ENCODE measurements at places on chromosomes 7 and 10. TPM values are rescaled to one million over a fixed set of nuclear protein-coding genes. Genes with fewer than 3 reads are reported as not detected.

The NUTM2D gene
- 11.8 TPM for total RNA-seq

GRCh38 chr10:64515970-64516699, 994.9 kb downstream of the REEP3 start:
- no peak for DNase-seq

DNA sequence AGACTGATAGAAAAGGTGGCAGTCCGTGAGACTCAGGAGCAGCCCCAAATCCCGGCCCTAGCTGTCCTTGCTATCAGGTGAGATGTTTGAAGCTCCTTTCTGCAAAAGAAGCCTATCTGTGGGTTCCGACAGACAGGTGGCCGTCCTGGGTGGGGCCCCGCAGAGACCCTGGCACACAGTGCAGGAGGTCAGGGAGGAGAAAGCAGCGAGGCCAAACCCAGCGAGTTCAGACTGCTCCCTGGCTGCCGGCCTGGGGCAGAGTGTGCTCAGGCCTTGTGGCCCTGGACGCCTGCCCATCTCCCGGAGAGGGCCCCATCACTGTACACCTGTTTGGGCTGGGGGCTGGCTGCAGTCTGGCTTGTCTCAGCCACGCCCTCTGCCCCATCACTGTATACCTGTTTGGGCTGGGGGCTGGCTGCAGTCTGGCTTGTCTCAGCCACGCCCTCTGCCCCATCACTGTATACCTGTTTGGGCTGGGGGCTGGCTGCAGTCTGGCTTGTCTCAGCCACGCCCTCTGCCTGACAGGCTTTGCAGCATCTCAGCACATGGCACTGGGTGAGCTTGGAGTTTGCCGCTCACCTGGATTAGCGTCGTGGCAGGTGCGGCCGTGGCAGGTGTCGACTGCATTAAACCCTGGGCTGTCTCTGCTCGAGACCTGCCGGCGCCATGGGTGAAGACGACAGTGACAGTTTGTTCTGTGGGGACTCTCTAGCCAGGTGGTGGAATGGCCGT, 11.8 kb upstream of the PRKAR1B start:
- no peak for DNase-seq

The GJD4 gene
- not detected for total RNA-seq

DNA sequence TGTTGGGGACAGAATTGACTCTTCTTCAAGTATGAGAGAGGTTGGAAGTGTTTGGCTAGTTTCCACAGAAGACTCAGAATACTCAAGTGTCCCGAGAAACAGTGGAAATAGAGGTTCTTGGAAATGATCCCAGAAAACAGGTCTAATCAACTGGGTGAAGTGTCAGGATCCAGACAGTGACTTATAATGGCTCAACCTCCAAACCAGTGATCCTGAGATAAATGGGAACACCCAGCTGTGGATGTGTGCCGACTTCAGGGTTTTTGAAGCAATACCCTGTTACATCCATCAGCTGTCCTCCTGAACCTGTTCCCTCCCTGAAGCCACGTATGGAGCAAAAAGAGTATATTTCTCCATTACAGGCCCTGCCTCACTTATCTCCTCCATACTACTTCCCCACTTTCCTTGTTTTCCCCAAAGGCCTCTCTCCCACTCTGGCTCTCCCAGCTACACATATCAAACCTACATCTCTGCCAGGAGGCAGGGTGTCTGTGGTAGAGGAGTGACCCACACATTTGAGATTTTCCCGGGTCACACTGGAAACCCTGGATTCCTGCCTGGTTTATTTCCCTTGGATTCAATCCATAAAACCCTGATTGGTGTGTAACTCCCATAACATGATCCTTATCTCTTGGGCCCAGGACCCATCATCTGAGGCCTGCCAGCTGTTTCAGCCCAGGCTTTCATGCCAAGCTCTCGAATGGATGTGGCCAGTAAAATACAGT, 17.6 kb upstream of the ELOVL3 start:
- no peak for DNase-seq

DNA sequence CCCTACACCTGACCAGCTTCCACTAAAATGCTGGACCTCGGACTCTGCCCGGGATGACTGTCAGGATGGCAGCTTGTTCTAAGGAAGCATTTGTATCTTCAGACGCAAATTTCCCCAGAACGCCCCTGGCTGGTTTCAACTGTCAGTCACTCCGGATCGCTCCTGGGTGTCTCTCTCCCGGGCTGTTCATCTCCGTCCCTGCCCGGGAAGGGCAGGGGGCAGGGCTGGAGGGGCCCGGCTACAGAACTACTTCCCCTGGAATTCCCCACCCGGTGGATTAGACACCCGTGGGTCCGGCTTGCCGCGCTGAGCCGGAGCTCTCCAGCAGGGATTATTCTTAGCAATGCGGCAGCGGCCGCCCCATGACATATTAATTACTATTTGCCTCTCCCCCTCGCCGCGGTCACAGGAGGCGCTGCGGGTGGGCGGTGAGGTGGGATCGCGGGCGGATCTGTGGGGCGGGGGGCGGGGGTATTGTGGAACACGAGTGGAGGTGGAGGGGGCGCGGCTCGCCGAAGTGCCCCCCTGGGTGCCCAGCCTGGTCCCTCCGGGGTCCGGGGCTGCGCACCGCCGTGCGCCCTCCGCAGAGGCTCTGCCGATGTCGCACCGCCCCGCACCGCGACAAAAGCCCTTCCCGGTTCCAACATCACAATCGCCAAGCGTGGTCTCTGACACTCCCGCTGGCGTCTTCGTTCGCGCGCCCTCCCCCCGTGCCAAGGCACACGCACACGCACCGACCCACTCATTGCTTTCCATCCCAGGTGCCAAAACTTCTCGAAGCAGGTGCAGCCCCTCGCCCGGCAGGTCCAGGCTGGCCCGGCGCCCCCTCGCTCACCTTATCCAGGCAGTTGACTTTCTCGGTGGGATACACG, 276.1 kb upstream of the NEBL start:
- DNase-seq, result no peak

The PNLIPRP1 gene
- not detected for total RNA-seq

DNA sequence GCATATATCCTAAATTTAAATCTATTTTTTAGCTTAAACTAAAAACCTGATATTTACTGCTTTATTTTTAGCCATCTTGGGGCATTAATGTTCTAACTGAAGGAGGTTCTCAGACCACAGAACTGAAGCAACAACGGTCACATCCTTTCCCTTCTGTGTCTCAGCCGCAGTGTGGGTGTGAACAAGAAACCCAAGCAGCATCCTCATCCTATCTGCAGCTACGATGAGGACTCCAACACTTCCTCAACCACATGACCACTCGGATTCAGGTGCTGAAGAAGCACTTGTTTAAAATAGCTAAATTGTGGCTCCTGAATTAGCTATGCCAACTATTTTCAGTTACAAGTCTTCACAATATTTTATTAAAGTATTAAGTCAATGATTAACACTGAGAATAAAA, 5.3 kb downstream of the ESYT2 start:
- no peak for DNase-seq

GRCh38 chr7:901388-902154, 25.2 kb downstream of the GET4 start:
- no peak for DNase-seq

The SPDYE16 gene
- total RNA-seq, result 0.28 TPM
